Stimulated activated CD4-positive, alpha-beta T cell treated with anti-CD3 and anti-CD28 coated beads, Interleukin-4, amount 100 ng/mL, for 48 hours (primary cell): ENCODE measurements at places on chromosomes 13 and 19.

DNA sequence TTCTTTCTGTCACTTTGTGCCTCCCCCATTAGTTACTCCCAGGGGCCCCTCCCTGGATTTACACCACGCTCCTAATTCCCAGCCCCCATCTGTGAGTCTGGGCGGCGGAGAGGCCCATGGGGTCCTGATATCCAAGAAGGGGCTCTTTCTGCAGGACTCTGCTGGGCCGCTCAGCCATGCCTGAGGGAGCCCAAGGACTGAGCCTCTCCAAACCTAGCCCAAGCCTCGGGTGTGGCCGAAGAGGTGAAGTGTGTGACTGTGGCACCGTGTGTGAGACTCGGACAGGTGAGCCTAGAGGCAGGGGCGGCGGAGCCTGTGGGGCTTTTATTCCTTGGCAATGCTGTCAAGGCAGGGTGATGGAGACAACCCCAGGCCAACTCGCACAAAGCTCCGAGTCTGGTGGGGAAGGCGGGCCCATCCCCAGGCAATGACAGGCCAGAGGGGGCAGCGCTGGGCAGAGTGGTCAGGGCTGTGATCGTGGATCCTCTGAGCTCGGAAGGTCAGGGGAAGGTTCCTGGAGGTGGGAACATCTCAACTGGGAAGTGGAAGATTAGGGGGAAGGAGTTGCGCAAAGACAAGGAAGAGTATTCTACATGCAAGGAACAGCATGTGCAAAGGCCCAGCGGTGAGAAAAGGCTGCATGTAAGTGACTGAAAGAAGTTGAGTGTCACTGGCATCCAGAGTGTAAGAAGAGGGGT is 1.6 kb downstream of the PLEKHG2 start:
- no peak for DNase-seq

DNA sequence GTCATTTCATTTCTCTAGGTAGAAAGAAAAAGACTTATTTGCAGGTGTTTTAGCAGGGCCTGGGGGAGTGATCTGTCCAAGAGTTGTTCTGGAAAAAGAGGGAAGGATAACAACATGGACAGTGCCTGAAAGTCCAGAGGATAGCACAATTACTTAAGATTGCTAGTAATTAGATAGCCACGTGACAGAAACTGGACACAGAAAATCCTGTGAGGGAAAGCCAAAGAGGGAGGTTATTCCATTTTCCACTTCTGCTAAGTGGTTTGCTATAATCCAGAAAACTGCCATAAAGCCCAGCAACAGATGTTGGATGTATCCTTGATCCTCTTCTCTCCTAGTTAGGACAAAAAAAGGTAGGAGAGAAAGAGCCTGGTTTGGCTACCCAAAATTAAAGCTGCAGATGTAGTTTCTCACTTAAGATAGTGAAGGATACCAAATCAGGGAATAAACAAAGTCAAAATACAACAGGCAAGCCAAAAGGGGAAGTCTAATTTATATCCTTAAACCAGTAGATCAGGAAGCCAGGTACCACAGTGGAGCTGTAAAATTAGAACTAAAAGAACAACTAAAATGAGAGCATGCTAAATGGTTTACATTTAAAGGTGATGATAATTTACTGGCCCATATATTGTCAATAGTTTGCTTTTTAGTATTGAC is 140.2 kb downstream of the VWA8 start:
- DNase-seq, result no peak

GRCh38 chr19:45876411-45877197 is 9.3 kb downstream of the IRF2BP1 start:
- peak; percentile 43 for DNase-seq

GRCh38 chr13:44414716-44415115 is 41.1 kb downstream of the SERP2 start:
- DNase-seq, result no peak

DNA sequence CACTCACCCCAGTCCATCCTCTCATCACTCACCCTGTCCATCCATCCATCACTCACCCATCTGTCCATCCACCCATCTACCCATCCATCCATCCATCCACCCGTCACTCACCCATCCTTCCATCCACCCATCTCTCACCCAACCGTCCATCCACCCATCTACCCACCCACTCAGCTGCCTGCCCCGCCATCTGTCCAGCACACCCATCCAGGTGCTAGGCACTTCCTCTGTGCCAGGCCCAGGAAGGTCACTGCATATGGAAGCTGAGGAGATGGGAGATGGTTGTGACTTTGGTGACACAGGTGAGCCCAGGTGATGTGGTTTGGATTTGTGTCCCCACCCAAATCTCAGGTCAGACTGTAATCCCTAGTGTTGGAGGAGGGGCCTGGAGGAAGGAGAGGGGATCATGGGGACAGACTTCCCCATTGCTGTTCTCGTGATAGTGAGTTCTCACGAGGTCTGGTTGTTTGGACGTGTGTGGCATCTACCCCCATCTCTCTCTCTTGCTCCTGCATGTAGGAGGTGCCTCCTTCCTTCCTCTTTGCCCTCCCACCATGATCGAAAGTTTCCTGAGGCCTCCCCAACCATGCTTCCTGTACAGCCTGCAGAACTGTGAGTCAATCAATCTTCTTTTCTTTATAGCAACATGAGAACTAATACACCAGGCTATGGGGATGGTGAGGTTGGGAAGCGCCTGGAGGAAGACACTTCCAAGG is 15.9 kb upstream of the C13orf46 start:
- DNase-seq, result no peak

DNA sequence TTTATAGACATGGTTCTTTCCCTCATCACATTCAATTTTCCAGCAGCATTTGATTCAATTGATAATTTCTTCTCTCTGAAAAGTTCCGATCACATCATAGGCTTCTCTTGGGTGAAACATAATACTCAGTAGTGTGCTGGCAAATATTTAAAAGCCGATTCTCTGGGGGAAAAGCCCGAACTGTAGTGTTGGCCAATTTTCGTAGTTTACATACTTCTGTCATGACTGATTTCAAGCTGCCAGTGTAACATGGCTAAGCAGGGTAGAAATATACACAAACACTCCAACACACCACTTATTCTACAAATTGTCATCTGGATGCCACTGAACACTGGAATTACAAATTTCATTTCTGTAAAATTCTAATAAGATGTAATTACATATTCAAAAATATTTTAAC is 56.1 kb upstream of the FREM2 start:
- DNase-seq, result no peak

DNA sequence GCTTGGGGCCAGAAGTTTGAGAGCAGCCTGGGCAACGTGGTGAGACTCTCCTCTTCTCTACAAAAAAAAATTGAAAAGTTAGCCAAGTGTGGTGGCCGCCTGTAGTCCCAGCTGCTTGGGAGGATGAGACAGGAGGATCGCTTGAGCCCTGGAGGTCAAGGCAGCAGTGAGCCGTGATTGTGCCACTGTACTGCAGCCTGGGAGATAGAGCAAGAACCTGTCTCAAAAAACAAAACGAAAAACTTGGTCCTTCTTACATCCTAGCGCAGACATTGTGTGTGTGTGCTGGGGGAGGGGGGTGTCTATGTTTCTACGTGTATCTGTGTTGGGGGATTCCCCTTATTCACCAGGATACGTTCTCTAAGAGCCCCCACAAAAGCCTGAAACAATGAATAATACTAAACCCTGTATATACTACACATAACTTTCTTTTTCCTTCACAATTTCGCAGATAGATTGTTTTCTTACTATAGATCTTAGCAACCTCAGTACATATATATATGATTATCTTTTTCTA is 7.9 kb downstream of the AXL start:
- DNase-seq, result no peak

DNA sequence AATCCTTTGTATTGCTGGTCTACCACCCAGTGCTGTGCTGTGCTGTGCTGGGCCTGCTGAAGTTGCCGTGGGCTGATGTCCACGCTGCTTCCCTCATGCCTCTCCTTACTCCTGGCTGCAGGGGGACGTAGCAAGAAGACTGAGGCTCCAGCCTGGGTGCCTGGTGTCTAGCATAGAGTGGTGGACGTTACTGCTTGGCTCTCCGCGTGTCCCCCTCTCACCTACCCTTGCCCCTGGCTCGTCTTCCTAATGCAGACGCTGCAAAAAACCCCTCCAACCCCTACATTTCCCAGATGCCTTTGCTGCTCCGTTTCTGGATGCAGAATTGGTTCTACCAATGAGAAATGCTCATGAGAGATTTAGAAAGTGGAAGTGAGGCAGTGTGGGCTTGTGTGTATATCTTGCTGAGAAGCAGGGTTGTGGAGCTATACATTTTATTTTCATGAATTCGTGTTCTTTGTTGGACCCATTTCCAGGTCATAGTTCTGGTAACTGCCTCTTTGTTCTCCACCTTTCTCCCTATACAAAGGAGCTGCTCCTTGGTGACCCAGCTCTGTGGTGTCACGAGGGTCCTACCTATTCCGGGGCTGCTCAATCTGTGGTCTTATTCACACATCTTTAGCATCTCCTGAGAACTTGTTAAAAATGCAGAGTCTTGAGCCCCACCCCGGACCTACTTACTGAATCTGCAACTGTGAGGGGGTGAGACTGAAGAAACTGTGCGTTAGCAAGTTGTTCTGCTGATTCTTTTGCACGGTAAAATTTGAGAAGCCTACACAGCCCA is 7.9 kb upstream of the DENND1C start:
- no peak for DNase-seq

- DNase-seq, result no peak
Measured at GRCh38 chr19:28881616-28882015, 331.3 kb downstream of the UQCRFS1 start.

DNA sequence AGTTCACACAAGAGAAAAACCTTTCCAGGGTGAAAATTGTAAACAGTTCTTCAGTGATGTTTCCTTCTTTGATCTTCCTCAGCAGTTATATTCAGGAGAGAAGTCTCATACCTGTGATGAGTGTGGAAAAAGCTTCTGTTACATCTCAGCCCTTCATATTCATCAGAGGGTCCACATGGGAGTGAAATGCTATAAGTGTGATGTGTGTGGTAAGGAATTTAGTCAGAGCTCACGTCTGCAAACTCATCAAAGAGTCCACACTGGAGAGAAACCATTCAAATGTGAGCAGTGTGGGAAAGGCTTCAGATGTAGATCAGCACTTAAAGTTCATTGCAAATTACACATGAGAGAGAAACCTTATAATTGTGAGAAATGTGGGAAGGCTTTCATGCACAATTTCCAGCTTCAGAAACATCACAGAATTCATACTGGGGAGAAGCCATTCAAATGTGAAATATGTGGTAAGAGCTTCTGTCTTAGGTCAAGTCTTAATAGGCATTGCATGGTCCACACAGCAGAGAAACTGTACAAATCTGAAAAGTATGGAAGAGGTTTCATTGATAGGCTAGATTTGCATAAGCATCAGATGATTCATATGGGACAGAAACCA is 6.9 kb downstream of the ZNF222 start:
- DNase-seq, result no peak

- DNase-seq, result no peak
Measured at GRCh38 chr19:6811378-6811777, 38.9 kb downstream of the VAV1 start.

DNA sequence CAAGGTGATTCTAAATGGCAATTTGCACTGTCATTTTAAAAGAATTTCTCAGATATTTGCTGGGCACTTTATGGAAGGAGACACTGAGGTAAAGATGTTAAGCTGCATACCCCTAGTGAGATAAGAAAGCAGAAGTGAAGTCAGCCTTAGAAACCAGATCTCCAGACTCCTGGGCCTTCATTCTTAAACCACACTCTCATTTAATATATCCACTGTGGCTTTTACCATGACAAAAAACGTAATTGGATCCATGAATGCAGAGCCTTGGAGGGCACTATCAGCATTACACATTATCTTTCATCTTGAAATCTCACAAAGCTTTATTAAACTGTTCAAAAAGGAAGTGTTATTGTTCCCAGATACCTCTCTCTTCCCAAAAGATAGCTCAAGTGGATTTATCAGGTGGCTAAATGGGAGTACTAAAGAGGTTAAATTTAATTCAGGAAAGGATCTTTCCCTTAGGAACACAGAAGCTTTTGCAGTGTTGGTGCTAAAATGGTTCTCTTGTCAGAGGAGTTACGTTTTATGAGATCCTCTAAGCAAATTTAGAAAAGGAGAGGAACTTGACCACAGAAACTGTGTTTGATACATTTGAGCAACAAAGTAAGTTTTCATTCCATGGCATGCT is 1060.4 kb downstream of the EFNB2 start:
- DNase-seq, result no peak

DNA sequence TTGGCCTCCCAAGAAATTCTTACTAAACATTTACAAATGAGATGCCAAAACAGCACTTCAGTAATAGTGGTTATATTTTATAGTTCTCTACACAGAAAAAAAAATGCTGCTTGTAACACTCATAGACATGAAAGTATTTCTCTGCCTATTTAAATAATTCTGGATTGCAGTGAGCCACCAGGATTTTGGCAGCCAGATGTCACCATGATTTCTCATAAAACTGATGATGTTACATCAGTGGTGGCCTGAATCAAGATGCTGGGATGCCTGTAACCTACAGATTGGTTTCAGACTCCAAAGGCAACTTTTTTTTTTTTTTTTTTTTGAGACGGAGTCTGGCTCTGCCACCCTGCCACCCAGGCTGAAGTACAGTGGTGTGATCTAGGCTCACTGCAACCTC is 2.7 kb upstream of the CAPS start:
- no peak for DNase-seq

DNA sequence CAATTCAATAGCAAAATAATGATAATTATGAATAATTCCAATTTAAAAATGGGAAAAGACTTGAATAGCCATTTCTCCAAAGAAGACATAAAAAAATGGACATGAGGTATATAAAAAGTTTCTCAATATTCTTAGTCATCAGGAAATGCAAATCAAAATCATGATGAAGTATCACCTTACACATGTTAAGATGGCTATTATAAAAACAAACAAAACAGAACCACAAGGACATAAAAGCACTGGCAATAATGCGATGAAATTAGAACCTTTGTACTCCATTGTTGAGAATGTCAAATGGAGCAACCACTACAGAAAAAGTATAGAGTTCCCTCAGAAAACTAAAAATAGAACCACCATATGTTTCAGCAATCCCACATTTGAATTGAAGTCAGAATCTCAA is 1186.1 kb downstream of the SLITRK5 start:
- no peak for DNase-seq

GRCh38 chr19:46863818-46864629 is 3.2 kb downstream of the ARHGAP35 start:
- no peak for DNase-seq

DNA sequence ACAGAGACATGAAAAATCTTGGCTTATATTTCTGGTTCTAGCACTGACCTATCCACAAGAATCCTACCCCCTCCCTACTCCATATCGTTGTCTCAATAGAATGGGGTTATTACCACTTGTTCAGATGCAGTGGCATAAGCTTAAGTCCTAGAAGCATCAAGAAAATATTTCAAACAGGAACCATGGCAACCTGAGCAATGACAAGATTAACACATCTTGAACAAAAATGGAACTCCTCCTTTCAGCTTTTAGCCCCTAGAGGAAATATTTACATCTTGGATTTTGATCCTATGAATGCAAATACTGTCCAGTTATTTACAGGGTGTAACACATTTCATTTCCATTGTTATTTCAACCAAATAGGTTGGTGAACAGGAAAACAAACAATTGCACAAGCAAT is 46.1 kb upstream of the TSC22D1 start:
- no peak for DNase-seq

GRCh38 chr19:35307931-35308330 is 16.0 kb downstream of the MAG start:
- no peak for DNase-seq

GRCh38 chr19:56689198-56689597 is 17.6 kb upstream of the ZNF835 start:
- DNase-seq, result no peak

GRCh38 chr13:63737418-63737817 is 2321.8 kb upstream of the PCDH20 start:
- no peak for DNase-seq

GRCh38 chr19:3493651-3494050 is 6.8 kb downstream of the DOHH start:
- DNase-seq, result no peak
